ENCODE measurements at places on chromosomes 7 and 10.

DNA sequence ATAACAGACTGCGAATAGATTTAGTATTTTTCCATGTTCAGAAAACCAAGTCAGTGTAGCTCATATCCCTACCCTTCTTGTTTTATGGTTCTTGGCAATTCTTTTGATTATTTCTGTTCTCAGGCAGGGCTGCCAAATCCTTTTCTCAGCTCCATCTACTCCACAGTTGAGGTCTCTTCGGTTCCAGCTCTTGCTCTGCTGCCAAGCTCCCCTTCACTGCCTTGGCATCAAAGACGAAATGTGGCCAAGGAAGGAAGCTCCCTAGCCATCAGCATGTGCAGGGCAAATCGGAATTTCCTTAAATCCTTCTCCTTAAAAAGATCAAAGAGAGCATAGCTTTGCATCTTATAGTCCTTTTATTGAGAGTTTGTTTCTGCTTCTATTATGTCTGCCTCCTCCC is 116.4 kb upstream of the NOBOX start:
- no peak for DNase-seq

DNA sequence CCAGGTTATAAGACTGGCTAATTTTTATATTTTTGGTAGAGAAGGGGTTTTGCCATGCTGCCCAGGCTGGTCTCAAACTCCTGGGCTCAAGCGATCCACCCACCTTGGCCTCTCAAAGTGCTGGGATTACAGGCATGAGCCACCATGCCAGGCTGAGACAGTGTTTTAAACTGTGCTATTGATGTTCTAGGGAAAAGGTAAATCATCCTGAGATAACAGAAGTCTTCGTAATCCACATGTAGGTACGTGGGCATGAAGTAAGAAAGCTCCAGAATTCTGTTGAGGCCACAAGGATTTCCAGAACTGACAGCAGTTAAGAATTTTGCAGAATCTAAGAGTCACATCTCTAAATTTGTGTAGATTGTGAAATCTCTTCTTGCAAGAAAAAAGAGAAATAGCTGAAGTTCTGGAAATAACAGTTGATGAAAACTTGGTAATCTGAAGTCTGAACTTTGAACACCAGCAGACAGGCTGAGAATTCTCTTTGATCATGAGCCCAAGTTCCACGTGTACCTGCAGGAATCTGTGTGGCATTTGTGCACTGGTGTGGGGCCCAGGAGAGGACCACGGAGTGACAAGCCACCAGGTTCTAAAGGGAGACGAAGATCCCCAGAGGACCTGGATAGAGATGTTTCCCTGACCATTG is 24.6 kb downstream of the C7orf33 start:
- DNase-seq = no peak

- DNase-seq = no peak
Measured at GRCh38 chr7:157476201-157476600, 139.4 kb downstream of the DNAJB6 start.

GRCh38 chr7:19558527-19558926 is 150.3 kb downstream of the POLR1F start:
- no peak for DNase-seq

GRCh38 chr10:69014171-69014570 is 25.6 kb downstream of the KIFBP start:
- no peak for DNase-seq

DNA sequence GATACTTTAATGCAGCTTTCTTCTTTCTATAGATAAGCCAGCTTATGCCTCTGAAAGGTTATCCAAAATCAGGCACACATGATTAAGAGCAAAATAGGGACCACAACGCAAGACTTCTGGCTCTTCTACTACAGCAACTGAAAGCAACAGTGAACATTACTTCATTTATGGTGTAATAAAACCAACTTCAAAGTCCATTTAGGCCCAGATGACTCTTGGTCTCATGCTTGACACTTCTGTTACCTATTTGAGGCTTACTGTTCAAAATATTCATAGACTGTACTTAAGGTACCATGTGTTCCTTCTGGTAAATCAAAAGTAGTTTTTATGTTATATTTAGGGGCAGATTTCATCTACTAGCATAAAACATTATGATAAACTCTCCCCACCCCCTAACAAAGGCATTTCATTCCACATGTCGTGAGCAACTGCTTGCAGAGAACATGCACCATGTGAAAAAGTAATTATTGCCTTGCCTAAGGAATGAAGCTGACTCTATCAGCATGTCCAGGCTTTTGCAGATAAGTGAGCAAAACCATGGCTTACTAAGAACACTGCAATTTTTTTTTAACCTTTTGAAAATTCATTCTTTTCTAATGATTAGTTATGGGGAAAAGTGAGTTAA is 154.9 kb upstream of the ITGB1 start:
- DNase-seq = no peak

DNA sequence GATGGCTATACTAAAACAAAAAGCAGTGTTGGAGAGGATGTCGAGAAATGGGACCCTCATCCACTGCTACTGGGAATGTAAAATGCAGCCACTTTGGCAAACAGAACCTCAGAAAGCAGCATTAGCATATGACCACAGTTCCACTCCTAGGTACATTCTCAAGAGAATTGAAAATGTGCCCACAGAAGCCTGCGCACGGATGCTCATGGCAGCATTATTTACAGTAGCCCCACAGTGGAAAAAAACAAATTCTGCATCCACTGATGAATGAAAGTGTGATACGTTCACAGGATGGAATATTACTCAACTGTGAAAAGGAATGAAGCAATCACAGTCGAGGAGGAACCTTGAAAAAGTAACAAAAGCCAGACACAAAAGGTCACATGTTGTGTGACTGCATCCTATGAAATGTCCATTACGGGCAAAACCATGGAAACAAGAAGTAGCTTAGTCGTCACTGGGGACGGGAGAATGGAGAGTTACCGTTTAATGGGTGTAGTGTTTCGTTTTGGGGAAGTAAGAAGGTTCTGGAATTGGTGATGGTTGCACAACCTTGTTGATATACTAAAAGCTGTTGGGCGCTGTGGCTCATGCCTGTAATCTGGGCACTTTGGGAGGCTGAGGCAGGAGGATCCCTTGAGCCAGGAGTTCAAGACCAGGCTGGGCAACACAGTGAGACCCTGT is 2.5 kb upstream of the UPK3B start:
- no peak for DNase-seq

DNA sequence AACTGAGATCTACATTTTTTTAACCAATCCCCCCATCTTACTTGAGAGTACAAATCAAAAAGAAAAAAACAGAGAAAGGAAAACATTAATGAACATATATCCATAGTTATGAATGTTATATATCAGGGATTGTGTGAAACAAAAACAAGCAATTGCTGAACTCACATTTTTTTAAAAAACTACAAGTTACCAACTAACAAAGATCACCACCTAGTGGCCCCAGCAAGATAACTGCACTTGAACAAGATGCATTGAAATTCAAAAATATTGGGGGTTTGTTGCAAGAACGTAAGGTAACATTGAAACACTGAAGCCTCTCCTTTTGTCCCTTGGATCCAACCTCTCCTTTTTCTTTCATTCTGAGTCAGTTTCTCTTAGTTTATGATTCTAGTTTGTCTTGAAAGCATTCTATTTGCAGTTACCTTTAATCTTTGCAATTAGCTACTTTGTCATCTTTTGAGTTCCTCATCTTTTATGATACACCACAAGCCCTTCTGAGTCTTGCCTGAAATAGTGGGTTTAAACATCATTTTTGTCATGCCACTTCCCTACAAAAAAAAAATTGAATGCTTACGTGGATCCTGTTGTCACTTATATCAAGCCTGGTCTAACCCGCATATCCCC is 87.3 kb upstream of the TES start:
- DNase-seq = no peak

DNA sequence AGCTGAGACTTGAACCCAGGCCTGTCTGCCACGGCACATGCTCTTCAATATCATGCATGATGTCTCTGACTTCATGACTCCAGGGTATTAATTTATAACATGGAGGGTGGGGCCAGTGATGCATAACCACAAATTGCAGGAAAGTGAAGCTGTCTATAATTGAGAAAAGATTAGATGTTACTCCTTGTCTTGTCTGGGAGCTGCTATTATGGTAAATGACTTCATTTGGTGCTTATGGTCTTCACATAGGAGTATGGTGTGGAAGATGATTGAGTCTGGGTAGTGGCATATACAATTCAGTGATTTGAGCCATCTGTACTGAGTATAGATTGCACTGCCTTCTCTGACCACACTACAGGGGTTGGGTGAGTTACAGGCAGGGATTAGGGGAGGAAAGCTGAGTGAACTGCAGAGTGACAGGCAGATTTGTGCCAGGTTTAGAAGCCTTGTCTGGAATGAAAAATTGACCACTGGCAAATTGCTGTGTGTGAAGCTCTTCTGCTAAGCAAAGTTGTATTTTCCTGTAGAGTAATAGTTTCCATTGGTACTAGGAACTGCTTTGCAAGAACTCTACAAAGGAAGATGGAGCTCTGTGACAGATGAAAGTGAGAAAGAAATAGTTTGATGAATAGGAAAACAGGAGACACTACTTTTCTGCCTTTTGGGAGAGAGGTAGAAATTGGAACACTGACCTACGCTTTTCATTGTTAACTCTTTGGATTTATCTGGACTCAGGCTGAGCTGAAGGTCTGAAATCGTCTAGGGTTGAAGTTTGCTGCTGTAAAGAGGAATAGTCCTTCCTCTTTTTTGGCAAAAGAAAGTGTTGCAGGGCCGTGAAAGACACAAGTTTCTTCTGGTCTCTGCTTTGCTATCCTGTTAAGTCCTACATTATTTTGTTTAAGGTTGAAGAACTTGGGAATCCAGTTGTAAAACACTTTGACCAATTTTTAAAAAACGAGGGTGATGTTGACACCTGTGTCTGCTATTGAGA is 2.7 kb downstream of the SND1 start:
- DNase-seq = no peak

- no peak for DNase-seq
Measured at GRCh38 chr10:78356291-78356900, 322.7 kb downstream of the RPS24 start.

- no peak for DNase-seq
Measured at GRCh38 chr7:132471515-132471914, 104.8 kb downstream of the PLXNA4 start.

GRCh38 chr10:62473241-62473640 is 99.1 kb downstream of the ZNF365 start:
- no peak for DNase-seq

GRCh38 chr7:45573661-45574415 is at the start of gene ADCY1:
Gene ADCY1, plus strand, starts transcription at chr7:45574368. Its CDS starts 176 bp downstream, at chr7:45574544.
- no peak for DNase-seq
